Smooth muscle cell of the pulmonary artery (primary cell): ENCODE measurements at places on chromosomes 13 and 19. TPM values are rescaled to one million over a fixed set of nuclear protein-coding genes. Genes with fewer than 3 reads are reported as not detected.

Gene PTPRH
- 1.9 and 5.7 TPM in 2 replicates for total RNA-seq

Gene CRLF1
- total RNA-seq, result 68.1 and 189 TPM in 2 replicates

Gene ZNF8
- 6.3 and 7.6 TPM in 2 replicates for total RNA-seq

Gene AMH
- 0.52 and 1.3 TPM in 2 replicates for total RNA-seq

Gene GIPR
- total RNA-seq, result 0.43 and 0.52 TPM in 2 replicates

Gene NOVA2
- total RNA-seq, result 0.20 and 1.1 TPM in 2 replicates

Gene PSMD8
- 243 and 262 TPM in 2 replicates for total RNA-seq

Gene ERCC5
- 51.3 and 55.5 TPM in 2 replicates for total RNA-seq
